ENCODE measurements at places on chromosomes 16 and 17. TPM values are rescaled to one million over a fixed set of nuclear protein-coding genes. Genes with fewer than 3 reads are reported as not detected.

The ADORA2B gene
- total RNA-seq: 19.3 TPM

DNA sequence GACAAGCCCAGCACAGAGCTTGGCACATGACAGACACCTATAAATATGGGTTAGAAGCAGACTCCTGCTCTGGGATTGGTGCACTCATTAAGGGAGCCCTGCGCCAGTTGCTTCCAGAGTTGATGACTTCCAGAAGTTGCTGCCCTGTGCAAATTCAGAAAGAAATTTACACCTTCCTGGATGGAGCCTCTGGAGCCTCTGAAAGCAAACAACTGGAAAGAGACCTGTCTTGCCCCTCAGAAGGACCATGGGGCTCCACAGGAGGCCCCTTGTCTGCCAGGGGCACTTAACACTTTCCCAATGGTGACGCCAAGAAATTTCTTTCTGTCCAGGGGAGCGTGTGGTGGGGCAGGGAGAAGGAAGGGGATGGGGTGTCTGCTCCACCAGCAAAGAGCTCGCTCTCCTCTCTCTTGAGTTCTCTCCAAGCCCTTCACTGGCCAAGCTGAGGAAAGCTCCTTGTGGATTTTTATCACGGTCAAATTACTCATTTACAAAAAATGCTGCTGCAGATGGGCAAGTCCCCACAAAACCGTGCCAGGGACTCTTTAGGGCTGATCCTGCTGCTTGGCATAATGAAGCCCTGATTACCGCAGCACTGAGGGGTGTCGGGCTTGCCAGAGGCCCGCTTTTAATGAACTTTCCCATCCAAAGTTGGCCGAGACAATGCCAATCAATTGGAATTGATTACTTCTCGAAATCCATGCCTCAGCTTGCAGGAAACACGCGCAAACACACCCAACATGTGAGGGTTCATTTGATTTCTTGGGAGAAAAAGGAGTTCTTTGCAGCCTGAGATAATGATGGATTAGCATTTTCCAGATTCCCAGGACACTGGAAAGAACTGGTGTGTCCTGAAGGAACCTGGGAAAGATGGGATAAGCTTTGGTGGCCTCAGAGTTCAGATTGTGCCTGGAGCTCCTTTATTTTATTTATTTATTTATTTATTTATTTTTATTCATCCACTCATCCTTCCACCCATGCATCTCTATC is 583.6 kb upstream of the CDH5 start:
- peak; percentile 97 for DNase-seq

GRCh38 chr17:76378548-76379274 is 5.7 kb upstream of the SPHK1 start:
- DNase-seq: no peak

GRCh38 chr17:47317119-47317518 is 6.6 kb upstream of the EFCAB13 start:
- peak; percentile 96 for DNase-seq

- no peak for DNase-seq
These were observed 2.7 kb downstream of the C16orf87 start for GRCh38 chr16:46828292-46828691.

GRCh38 chr16:17397499-17397891 is 73.3 kb downstream of the XYLT1 start:
- DNase-seq: peak; percentile 46

Data from fibroblast of the aortic adventitia (primary cell).